ENCODE measurements at places on chromosomes 3 and 15.
A peak's percentile ranks its signal among the peaks of the same experiment; 100 is the strongest.

DNA sequence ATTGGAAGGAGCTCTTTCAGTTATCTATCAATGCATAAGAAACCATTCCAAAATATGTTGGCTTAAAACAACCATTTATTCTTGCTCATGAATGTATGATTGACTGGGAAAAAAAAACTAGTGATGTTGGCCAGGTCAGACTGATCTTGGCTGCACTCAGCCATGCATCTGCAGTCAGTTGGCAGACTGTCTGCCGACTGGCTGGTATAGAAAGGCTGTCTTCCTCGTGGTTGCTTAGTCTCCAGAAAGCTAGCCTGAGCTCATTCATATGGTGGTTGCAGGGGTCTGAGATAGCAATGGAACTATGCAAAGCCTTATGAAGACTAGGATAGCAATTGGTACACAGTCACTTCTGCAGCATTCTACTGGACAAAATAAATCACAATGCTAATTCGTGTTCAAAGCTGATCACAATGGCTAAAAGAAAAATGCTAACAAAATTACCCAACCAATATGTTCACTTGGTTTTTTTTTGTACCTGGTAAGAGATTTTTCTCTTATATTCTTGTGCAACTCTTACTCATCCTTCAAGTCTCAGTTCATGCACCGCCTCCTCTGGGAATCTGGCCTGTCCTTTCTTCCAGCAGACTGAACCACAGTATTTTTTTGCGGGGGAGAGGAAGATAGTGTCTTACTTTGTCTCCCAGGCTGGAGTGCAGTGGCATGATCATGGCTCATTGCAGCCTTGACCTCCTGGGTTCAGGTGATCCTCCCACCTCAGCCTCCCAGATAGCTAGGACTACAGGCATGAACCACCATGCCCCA, 126.8 kb downstream of the KCNAB1 start:
- DNase-seq = no peak

DNA sequence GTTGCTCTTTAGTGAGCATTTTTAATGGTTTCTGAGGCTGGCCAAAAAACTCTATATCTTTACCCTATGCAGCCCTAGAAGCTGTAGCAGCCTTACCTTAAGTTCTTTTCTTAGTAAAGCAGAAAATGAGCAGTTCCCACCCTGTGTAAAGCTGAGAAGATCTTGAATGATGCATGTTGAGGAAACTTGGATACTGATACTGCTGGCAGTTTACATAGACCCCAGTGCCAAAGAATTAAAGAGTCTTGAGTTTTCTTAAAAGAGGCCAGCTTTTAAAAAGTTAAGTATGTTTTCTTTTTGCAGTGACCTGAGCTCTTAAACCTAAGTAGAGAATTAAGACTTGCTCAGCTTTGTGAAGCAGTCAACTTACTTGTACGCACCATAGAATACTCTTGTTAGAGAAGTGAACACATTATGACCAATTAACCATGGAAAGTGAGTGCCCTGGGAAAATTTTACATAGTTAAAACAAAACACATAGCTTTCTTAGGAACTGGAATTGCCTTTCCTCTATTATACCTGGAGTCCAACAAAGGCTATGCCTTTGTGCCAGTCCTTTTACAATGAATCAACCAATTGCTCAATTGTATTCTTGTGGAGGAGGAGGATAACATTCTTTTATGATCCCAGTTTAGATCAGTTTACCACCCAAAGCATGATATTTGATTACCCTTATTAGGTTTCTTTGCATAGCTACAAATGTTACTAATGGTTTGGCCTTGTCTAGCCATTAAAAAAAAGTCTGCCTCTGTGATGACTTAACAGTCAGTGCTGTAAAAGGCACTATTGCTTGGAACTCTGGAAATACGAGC, 28.4 kb downstream of the PLS1 start:
- no peak for DNase-seq

- no peak for DNase-seq
Measured at GRCh38 chr3:182393830-182394367, 399.4 kb upstream of the ATP11B start.

GRCh38 chr3:156750191-156750873, 75.8 kb upstream of the LEKR1 start:
- DNase-seq = peak; percentile 50

GRCh38 chr3:25349828-25350724, 78.0 kb upstream of the RARB start:
- DNase-seq = no peak

- no peak for DNase-seq
Measured at GRCh38 chr3:31235062-31235700, 297.5 kb upstream of the STT3B start.

GRCh38 chr3:32336113-32336498, 55.5 kb upstream of the CMTM7 start:
- no peak for DNase-seq

DNA sequence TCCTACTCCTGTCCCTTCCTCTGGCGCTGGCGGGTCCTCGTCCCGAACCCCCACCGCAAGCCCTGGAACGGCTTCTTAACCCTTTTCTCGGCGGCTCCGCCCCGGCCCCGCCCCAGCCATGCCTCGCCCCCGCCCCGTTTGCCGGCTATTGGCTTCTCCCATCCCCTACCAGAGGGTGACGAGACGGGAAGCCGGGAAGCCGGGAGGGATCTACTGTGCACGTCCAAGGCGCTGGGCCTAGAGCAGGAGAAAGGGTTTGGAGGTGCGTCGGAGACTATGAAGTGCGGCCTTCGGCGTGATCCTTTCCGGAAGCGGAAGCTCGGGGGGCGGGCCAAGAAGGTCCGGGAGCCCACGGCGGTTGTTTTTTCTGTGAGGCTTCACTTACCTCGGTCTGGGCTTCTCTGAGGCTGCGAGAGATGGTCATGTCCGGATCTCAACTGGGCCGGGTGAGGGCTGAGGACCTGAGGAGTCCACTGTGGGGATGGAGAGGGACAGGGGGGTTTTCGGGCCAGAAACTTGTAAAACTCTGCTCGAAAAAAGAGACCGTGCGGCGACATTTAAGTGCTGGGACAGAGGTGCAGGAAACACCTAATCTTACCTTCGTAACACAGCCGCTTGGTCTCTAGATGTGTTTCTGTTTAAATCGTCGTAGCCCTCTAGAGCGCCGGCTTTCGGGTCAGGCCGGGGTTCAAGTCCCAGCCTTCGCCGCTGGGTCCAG, 21.4 kb downstream of the ROPN1B start:
- DNase-seq = peak; percentile 93

DNA sequence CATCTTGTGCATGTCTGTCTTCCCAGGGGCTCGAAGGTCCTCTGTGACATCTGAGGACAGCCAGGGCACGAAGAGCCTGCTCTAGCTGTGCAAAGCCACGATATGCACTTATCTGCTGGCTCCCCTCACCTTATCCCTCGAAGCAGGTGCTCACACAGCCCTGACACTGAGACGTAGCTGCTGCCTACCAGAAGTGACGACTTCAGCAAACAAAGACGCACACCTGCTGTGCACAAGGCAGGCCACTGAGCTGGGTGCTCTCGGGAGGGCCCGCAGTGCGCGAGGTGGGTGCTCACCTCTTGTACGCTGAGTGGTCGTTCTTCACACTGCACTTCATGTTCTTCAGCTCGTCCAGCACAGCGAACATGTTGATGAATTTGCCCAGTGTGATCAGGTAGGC, 37.3 kb downstream of the CYFIP1 start:
- no peak for DNase-seq

GRCh38 chr3:59481776-59482400, 432.1 kb upstream of the CFAP20DC start:
- peak; percentile 19 for DNase-seq

DNA sequence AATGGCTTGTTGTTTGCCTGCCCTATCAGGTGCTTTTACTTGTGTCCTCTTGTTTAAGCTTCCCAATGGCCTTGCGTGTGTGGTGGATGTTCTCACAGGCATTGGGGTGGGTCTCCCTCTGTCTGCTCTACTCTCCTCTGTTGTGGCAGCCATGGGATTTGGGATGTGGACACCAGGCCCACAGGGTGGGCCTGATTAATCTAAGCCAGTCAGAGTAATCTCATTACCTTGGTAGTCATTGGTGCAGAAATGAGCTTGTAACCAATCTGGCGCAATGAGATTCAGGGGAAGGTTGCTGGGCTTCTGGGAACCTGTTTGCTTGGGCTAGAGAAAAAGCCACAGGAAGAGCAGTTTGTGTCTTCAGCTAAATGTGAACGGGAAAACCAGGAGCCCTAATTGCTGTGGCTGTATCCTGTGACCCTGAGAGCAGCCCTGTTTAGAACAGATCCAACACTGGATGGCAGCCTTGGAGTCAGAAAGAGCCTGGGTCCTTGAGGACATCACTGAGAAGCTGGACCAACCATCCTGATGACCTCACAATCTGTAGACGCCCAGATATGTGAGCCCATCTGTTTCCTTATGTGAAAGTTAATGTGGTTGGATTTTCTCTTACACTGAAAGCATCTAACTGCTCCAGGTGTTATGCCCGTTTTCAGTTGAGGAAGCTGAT, 157.3 kb upstream of the UBE2E1 start:
- DNase-seq = peak; percentile 38

- peak; percentile 50 for DNase-seq
Measured at GRCh38 chr15:45499426-45499825, 23.1 kb downstream of the SLC30A4 start.

DNA sequence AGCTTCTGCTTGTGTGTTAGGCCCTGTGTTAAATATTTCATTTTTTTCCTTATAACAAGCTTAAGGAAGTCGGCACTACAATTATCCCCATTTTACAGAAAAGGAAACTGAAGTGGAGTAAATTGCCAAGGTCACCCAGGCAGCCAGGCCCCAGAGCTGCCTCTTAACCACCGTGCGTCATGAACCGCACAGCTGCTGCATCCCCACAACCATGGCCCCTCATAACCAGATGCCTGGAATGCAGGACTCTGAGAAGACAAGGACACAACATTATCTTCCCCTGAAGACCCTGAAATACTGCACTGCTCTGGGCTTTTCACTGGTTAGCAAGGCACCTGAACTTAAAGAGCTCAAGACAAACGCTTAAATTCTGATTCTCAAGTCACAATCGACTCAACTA, 14.6 kb downstream of the LRIG1 start:
- DNase-seq = peak; percentile 67

- no peak for DNase-seq
Measured at GRCh38 chr3:159894386-159894785, 94.2 kb upstream of the IL12A start.

GRCh38 chr15:69114331-69114928, 46.0 kb upstream of the GLCE start:
- DNase-seq = no peak

GRCh38 chr3:4938281-4938982, 40.8 kb upstream of the BHLHE40 start:
- DNase-seq = no peak

DNA sequence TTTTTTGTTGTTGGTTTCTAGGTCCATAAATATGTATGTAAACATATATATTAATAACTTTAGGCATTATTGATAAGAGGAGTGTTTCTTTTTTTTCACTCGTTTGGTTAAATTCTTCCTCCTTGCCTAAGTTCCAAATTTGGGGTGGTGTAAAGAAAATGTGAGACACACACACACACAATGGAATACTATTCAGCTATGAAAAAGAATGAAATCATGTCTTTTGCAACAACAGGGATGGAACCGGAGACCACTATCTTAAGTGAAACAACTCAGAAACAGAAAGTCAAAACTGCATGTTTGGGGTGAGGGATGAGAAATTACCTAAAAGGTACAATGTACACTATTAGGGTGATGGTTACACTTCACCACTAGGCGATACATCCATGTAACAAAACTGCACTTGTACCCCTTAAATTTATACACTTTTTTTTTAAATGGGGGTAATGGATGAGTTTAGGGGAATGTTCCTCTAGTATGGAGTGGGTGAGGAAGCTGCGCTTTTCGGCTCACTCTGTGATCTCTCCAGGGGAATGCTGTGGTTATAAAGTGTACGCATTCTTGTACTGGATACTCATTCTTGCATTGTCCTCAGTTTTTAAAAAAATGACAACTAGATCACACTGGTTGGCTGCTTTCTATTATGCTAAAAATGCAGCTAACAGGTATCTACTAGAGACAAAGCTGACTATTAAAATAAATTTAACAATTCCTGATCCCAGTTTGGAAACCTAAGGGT, 50.8 kb upstream of the PPARG start:
- DNase-seq = peak; percentile 53

DNA sequence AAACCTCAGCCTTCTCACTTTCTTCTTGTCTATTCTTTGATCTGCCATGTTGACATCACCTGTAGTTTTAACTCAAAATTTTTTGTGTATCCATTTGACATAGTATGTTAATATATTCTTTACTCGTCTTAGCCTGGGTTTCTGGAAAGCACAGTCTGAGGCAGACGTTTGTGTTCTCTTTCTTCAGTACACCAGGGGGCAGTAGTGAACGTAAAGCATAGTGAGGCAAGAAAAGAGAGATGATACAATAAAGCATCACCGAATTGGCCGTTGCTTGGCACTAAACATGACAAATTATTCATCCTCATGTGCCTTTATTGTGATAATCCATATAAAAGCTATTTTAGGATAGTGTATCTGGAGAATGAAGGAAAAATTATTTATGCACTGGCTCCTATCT, 141.0 kb upstream of the MYRIP start:
- DNase-seq = peak; percentile 47

DNA sequence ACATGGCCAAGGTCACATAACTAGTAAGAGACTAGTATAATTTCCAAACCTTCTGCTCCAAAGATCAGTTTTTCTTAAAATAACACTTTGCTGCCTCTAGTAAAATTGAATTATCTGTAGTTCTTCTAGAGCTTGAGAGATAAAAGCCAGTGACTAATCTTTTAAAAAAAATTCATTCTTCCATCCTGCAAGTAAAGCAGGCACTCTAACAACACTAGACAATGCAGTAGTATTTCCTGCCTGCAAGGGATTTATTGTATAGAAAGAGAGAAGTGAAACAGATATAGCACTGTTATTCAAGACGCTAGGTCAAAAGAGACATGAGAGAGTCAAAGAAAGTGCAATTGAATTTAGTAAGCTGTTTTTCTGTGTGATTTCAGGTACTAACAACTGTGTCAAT, 159.5 kb upstream of the TBC1D5 start:
- DNase-seq = no peak

DNA sequence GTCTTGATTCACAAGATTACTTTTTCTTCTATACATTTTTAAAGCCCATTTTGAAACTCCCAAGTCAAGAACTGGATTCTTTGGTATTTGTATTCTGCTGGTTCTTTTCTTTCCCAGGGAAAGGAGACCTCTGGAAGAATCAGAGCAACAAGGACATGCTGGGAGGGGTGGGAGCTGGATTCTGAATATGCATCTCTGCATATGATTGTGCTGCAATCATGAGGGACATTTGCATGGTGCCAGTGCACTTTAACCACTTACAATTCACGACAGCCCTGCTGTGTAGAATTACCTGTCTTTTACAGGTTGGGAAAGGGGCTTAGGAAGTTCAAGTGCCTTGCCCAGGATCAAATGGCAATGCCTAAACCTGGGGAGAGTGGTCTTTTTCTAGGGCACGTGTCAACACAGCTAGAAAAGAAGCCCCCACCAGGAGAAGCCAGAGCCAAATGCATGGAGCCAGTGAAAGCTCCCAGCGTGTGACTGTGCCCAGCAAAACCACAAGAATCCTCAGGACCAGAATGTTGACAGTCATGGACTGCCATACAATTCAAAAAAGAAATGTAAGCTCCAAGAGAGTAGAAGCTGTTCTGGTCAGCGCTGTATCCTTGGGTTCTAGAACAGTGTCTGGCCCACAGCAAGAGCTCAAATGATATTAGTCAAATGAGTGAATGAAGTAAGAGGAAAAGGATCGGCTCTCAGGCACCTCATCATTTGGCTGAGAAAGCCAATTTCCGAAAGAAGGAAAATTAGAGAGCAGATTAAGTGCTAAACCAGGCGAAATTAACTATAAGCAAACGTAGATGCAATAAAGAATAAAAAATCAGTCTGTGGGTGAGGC, 84.5 kb upstream of the MEF2A start:
- peak; percentile 27 for DNase-seq

Data from fibroblast of skin of scalp (primary cell).